Esophagus squamous epithelium (tissue), 5 donors: ENCODE measurements at places on chromosomes 2 and 18.

- no peak for DNase-seq
Measured at GRCh38 chr2:183185534-183185933, 61.3 kb downstream of the NUP35 start.

DNA sequence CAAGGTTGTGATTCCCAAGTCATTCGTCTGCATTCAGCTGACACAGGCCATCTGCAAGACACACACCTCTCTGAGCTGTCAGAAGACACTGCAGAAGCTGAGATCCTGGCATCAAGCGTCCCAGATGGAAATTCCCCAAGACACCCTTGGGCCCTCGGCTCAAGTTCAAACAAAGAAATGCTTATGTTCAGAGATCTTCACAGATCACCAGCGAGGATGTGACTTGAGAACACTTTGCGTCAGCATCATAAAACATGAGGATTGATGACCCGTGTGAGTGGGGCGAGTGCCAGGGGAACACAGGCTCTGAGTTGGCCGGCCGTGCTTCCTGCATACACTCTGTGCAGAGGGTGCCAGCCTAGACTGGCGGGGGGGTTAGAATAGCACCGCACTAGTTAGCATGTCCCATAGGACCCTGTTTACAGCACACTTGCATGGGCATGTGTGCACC, 36.8 kb downstream of the KCNIP3 start:
- DNase-seq: no peak

DNA sequence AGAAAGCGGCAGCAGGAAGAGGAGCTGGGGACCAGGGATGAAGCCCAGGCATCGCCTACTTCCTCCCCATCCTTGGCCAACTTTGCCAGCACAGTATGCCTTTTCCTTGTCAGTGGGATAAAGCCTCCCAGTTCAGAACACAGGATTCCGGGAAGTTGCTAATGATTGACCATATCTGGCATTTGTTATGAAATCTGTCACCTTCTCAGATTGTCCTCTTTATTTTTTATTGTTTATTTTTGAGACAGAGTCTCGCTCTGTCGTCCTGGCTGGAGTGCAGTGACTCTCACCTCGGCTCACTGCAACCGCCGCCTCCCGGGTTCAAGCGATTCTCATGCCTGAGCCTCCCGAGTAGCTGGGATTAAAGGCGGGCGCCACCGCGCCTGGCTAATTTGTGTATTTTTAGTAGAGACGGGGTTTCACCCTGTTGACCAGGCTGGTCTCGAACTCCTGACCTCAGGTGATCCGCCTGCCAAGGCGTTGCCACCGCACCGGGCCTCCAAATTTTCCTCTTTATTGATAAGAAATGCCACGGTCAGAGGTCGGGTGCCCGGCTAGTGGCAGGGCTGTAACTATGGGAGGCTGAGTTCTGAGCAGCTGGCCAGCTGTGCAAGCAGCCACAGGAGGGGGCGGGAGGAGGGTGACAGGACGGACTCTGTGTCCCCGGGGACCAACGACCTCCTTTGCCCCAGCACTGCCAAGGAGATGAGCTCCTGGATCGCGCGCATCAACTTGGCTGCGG, 24.4 kb downstream of the PSD4 start:
- DNase-seq: no peak

DNA sequence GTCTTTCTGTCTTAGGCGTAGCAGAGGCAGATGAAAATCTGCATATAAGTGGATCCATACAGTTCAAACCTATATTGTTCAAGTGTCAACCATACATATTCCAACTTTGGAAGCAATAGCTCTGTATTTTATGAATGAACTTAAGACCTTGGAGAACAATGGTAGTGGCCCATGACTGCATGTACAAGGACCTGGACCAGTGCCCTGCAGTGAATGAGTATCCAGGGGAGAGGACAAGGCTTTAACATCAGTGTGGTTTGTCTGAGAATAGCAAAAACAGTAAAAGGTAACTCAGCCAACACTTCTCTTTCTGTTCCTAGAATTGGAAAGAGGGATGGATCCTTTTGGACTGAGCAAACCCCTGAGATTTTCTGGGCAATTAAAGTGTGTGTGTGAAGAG, 230.8 kb upstream of the LINC00305 start:
- no peak for DNase-seq

DNA sequence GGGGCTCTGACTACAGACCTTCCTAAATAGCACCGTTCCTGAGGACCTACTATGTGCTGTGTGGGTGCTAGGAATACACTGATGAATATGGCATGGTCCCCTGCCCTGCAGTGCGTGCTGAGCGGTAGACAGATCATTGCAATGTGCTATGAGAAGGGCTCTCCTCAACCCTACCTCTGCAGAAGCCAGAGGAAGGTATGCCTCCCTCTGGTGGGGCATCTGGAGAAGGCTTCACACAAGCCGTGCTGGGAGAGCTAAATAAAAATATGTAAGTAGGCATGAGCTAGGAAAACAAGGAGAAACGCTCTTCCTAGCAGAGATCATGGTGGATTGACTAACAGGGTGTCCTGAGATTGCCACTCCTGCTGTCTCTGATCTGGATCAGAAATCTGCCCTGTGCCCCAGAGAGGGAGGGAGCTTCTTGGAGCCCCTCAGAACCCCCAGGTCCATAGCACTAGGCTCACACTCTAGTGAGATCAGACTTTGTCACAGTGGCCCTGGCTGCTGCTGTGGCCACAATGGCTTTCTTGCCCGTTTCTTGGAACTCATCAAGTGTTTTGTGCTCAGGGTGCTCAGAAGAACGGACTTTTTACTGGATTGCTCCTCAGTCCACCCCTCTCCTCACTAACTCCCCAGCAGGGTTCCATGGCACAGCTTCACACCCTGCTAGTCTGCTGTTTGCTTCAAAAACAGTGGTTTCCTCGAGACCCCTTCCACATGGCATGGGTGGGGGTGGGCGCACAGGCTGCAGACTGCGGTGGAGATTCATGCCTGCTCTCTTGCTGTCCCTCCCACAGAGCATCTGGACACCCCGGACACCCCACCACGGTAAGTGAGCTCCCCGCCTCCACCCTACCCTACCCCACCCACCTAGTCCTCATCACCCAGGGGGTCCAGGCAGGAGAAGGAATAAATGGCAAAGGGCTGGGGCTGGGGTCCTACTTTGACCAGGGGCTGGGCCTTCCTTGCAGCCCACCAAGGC, 14.2 kb downstream of the SIGLEC15 start:
- no peak for DNase-seq

- no peak for DNase-seq
Measured at GRCh38 chr2:42658306-42658705, 89.9 kb downstream of the MTA3 start.

DNA sequence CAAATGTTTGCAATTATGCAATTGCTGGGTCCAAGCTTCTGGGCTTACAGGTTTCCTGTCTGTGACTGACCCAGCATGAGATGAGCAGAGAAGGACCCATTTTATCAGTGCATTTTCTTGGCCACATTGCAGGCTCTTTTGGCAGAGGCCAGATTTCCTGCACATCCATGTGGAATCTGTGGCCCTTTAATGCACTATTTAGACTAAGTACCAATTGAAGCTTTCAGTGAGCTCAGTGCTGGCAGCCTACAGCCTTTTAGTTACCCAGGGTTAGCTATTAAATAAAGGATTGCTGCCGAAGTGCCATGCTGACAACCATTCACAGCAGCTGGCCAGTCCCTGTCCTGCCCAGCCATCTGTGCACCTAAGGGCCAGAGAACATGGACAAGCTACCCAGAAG, 165.0 kb downstream of the ANKRD30B start:
- DNase-seq: no peak

DNA sequence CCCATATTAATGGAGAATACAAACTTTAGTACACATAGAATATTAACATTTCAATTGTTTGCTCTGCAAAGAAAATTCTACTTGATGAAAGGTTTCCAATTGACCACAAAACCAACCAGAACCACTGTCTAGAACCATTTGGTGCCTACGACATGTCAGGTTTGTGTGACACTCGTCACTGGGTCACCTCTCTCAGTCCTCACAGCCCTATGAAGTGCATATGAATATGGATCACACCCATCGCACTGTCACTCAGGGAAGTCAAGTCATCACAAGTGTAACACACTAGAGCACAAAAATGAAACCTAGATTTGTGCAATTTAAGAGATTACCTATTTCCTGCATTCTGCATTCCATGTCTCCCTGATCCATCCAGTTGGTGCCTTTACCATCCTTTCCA, 43.7 kb downstream of the PTPN2 start:
- no peak for DNase-seq

DNA sequence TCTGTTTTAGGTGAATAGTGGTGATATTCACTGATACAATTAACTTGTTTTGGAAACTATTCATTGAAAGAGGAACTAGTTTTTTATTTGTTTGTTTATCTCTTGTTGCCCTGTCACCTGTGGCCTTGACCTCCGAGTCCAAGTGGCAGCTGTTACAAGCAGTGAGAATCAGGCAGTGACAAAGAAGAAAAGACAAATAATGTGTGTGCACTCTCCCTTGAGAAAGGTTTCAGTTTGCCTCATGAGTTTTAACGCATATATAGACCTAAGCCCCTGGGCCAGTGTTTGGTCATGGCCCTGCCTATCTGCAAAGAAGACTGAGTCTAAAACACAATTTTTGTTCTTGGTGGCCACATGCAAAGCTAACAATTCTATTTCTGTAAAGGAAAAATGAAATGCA, 15.3 kb downstream of the KYNU start:
- no peak for DNase-seq

DNA sequence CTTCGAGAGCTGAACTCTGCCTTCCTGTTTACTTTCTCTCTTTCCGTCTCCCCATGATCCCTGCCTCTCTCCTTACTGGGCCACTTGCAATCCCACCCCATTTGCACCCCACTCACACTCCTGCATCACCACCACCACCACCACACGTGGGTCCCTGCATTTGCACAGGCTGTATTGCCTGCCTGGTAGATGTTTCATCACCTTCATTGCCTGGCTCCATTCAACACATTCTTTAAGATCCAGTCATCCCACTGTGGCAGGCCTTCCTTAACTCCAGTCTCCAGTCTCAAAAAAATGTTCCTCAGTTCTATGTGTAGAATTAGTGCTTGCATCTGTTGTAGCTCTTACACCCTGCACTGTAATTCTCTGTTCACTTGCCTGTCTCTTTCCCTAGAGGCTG, 13.9 kb downstream of the NOSTRIN start:
- no peak for DNase-seq

- no peak for DNase-seq
Measured at GRCh38 chr2:141796449-141796848, 334.4 kb downstream of the LRP1B start.

DNA sequence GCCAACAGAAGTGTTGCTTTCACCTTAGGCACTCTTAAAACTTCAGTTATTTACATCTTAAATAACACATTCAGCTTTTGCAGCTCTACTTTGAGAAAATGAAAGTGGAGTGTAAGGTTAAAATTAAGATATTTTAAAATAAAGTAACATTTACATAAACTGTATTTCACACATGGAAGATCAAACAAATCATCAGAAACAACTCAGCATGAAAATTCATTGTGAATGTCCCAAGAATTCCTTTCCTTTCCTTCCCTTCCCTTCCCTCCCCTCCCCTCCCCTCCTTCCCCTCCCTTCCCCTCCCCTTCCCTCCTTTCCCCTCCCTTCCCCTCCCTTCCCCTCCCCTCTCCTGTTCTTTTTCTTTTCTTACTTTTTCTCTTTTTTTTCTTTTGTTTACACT, 238.0 kb upstream of the DOK6 start:
- DNase-seq: no peak

- no peak for DNase-seq
Measured at GRCh38 chr2:73979021-73979420, 5.7 kb upstream of the TET3 start.

DNA sequence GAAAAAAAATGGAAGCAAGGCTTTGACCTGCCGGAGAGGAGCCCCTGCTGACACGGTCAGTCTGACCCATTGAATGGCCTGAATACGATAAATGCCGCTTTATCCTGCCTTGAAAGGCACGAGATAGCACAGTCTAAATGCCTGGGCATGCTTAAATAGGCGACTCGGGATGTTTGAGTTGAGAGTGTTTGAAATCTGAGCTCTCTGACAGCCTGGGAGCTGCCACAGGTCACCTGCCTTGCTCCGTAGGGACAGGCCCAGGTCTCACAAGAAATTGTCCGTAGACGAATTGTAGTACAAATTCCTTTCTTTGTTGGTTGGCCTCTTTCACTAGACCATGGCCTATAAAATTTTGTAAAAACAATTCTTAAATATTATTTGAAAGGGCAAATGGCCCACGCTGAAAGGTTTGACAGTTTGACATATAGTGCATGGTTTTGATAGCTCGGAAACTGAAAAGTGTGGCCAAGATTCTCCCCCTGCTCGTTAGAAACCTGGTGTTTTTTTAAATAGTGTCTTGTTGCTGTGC, 72.8 kb downstream of the MEIS1 start:
- DNase-seq: no peak

DNA sequence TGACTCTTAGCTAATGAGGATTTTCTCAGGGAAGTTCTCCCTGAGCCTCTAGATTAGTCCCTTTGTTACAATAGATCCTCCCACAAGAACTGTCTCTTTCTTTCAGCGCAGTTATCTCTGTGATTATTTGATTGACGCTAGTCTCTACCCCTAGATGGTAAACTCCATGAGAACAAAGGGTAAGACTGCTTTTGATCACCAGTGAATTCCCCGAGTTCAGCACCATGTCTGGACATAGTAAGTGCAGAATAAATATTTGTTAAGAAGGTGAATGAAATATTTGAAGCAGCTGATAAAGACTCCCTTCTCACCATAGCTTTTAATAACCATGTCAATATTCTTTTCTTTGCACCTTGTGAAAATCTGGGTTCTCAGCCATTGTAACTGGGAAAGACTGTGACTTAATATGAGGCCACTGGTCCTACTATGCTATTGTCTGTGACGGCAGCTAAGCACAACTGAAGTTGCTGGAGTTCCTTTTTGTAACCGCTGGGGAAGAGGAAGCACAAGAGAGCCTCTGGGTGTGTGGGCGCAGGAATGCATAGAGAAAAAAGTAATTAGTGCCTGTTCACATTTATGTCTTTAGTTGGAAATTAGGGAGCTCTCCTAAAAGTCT, 214.7 kb downstream of the TGIF1 start:
- DNase-seq: no peak

DNA sequence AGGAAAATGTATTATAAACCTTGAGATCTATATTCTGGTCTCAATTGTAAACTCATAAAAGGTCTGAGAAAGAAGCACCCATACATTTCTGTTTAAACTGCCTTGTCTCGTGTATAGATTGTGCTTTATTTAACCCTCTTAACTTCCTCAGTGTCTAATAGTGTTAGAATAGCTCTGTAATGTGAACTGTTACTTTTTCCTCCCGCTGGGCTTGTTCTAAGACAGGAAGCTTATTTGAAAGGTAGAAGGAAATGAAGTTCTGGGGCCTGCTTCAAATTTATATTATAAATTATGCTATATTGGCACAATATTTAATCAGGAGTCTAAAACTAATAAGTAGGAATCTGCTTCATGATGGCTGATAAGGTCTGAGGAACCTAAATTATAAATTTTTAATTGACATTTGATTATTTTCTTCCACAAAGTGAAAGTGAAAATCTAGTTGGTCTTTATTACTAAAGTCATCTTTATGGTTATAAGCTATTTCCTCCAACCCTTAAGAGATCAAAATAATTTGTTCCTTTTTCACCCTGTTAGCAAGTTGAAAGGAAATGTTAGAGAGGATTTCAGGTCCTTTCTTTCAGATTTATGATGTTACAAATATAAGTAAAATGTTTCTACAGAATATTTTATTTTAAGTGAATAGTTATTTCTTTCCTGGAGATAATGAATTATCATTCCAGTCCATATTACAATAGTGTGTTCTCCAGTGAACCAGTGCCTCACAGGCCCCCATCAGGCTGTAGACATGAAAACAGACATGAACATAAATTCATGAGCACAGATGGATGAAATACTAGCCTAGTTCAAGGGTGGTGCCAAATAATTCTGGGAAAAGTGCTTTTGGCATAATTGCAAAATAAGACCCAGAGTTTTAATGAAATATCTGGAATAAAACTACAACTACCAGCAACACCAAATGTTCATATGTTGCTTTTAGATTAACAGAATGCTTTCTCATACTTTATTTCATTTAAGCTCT, 7.9 kb downstream of the MFSD6 start:
- DNase-seq: no peak
